ENCODE measurements at places on chromosomes 7 and 10.
A peak's percentile ranks its signal among the peaks of the same experiment; 100 is the strongest.

GRCh38 chr10:79270466-79271246 is 76.6 kb upstream of the PPIF start:
- no peak for DNase-seq

DNA sequence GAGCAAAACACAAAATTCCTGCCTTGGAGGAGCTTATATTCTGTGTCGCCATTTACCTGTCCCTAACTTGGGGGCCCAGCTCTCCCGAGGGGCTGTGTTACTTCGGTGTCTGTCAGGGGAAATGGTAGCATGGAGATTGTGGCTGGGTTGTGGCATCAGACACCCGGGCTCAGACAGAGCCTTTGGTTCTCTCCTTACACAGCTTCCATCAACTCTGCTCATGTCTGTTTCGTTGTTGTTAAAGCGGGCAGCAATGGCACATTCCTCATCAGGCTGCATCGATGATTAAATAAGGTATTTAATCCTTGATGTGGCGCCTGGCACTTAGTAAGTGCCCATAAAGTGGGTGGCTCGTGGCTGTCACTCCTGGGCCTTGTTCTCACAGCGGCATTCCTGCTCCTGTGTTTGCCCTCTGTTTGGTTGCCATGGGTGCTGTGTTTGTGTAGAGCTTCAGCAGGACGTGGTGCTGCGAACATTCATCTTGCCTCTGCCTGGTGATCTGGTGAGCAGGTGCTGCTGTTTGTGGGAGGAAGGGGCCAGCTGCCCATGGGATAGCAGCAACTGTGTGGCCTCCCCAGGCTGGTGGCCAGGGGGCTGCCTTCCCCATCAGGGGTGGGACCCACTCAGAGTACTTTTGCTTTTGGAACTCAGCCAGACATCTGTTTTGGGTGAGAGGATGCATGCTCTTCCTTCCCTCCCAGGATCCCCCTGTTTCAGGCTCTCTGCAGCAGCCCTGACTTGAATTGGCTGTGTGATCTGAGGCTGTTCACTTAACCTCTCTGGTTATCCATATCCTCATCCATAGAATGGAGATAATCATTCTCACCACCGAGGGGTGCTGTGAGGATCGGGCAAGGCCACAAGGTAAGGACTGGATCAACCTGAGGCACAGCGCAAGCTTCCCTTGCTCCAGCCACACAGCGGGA is 207.2 kb upstream of the SVIL start:
- DNase-seq, result no peak

- no peak for DNase-seq
These were observed 22.8 kb downstream of the DNAJB6 start for GRCh38 chr7:157359581-157359980.

GRCh38 chr7:28903730-28904577 is 54.2 kb downstream of the TRIL start:
- DNase-seq, result no peak

- DNase-seq, result peak; percentile 32
These were observed 177.3 kb upstream of the MBL2 start for GRCh38 chr10:52949899-52950298.

DNA sequence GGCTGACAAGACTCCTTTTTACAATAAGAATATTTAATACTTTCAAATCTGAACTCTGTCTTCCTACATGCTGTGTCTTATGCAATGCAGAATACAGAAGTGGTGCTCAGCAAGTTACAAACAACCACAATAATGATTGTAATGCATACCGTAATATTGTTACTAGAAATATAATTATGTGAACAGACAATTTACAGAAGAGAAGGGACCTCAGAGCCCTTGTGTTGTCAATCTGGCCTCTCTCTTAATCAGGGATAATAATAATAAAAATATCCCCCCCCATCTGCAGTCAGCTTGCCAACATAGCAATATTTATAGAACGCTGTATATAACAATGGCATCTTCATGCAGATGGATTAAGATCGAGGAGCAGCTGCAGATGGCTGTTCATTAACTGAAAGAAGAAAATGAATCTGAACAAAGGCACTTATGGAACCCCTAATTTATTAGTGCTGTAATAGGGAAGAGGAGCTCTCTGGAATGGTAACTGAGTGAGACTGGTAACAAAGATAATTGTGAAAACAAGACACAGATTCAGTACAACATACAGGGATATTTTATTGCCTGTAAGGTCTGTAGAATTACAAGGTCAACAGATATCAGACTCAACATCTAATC is 106.3 kb downstream of the TMEM26 start:
- no peak for DNase-seq

GRCh38 chr7:97025983-97026714 is 1.5 kb upstream of the DLX5 start:
- no peak for DNase-seq

GRCh38 chr10:12980102-12980661 is 21.3 kb downstream of the CCDC3 start:
- no peak for DNase-seq

- DNase-seq, result peak; percentile 47
These were observed 261.4 kb upstream of the ZWINT start for GRCh38 chr10:56622335-56622973.

- peak; percentile 69 for DNase-seq
These were observed 60.9 kb downstream of the ARMC3 start for GRCh38 chr10:22988581-22989360.

GRCh38 chr10:62121187-62121530 is 147.5 kb downstream of the RTKN2 start:
- DNase-seq, result no peak

- no peak for DNase-seq
These were observed 700.4 kb downstream of the KCNMA1 start for GRCh38 chr10:76937181-76937600.

DNA sequence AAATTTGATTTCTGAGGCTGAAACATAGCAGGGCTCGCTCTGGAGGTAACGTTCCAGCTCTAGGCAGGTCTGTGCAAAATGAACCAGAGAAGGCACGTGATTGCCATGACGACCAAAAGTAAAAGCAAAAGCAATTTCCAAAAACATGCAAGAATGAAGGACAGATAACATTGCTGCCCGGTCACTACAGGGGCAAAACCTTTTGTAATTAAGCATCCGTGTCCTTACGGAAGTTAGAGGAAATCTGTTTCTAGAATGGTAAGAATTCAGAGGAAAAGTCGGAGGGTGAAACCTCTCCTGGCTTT is 2.9 kb downstream of the KLF6 start:
- no peak for DNase-seq

GRCh38 chr10:86400705-86401587 is 34.4 kb upstream of the GRID1 start:
- peak; percentile 49 for DNase-seq

DNA sequence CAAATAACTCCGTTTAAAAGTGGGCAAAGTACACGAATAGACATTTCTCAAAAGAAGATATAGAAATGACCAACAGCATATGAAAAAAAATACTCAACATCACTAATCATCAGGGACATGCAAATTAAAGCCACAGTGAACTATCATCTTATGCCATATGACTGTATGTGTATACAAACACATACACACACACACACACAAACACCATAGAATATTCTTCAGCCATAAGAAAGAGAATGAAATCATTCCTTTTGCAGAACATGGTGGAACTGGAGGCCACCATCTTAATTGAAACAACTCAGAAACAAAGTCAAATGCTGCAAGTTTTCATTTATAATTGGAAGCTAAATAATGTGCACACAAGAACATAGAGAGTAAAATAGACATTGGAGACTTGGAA is 1019.4 kb downstream of the KCNMA1 start:
- no peak for DNase-seq

DNA sequence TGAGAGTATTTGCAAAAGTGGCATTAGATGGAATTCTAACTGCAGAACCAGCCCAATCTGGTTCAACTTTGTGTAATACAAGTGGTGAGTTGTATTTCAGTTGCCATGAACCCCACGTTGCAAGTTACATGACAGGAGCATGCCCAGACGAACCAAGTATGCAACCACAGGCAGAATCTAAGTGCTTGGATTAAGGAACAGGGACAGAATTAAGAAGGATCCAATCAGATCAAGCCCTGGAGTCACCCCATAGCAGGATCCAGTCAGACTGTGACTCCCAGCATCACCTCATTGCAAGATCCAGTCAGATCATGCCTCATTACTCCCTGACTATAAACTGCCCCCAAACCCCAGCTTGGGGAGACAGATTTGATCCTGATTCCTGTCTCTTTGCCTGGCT is 388.7 kb upstream of the NRP1 start:
- no peak for DNase-seq

- DNase-seq, result peak; percentile 52
These were observed 69.0 kb downstream of the ADD3 start for GRCh38 chr10:110076559-110077318.

DNA sequence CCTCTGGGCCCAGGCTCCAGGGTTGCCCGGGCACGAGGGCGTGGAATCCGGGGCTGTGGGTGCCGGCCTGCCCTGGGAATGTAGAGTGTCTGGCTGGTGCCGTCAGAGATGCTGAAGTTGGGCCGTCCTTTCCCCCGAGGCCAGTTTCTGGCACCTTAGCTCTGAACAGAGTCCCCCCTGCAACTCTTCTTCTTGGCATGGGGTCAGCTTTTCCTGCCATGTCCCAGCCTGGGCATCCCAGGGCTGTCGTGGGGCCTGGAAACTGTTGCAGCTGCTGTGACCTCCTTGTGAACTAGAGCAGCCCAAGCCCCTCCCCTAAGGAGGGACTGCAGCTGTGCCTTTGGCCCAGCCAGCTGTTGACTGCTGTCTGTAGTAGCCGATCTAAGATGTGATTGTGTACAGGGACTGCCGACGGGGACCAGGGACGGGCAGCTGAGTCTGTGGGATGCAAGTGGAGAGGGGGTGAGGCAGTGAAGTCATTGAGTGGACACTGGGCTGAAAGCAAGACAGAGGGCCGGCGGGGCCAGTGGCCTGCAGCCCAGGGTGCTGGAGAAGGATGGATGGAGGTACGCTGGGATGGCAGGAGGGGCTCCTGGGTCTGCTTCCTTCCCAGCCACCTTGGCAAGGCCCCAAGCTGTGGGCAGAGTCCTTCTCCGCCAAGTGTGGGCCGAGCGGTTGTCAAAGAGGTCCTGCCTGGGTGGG is 35.8 kb downstream of the GBX1 start:
- no peak for DNase-seq

GRCh38 chr7:31602041-31602625 is 84.9 kb upstream of the PPP1R17 start:
- DNase-seq, result no peak

All from MM.1S (cell line).